ENCODE measurements at places on chromosomes 4 and X.

DNA sequence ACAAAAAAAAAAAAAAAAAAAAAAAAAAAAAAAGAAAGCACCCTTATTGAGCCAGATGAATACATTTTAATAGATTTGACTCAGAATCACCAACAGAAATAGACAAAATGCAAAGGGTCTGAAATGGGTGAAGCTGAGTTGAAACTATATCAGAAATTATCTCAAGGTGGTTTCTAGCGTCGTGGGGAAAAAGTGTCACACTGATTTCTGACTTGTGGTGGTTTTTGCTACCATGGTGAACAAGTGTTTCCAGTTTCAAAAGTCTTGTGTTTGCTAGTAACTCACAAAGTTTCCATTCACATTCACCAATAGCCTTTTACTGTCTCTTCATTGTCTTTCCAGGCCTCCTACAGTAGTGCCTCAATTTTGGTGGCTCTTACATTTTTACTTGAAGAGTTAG lies 135.5 kb downstream of the ARHGAP24 start:
- no peak for DNase-seq

DNA sequence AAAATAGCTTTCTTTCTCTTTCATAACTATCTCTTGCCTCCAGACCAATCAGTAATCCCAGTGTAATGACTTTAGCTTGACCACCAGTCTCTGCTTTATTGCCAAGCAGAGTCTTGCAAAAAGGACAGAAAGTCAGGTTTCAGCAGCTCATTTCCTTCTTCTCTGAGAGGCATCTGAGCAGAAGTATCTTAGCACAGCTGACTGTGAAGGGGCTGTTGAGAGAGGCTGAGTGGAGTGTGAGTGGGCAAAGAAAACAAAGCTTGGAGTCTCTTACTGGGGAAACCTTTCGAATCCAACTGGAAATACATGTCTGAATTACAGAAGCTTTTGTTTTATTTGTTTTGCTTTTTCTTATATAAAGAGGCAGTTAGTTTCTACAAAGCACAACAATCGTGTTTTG lies 170.3 kb upstream of the IGFBP7 start:
- no peak for DNase-seq

GRCh38 chr4:2045518-2045951 lies 13.6 kb upstream of the NAT8L start:
- no peak for DNase-seq

DNA sequence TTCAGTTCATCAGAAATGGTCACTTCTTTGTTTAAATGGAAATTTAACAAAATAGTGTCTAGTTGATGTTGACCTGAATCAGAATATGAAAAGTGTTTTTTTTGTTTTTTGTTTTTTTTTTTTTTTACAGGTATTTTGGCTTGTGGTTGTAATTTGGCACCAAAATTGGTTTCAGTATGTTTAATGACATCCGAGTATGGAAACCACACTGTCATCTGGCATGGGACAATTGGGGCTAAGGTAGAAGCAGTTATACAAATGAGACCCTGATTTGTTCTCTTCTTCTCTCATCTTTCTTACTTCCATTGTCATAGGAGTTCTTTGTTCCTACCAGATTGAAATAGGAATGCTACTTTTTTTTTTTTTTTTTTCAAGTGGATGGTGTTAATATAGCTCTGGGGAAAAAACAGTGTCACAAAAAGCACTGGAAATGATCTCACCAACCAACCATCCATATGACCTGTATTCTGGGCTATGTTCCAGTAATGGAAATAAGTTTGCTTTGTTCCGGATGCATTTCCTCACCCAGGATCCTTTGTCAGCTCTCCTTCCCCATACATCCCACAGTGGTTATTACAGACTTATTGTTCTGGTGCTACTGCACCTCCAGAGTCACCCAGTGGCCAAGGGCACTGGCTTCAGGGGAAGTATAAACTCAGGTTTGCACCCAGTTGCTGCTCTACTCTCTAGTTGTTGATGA lies 95.8 kb downstream of the ATXN3L start:
- peak; percentile 43 for DNase-seq

DNA sequence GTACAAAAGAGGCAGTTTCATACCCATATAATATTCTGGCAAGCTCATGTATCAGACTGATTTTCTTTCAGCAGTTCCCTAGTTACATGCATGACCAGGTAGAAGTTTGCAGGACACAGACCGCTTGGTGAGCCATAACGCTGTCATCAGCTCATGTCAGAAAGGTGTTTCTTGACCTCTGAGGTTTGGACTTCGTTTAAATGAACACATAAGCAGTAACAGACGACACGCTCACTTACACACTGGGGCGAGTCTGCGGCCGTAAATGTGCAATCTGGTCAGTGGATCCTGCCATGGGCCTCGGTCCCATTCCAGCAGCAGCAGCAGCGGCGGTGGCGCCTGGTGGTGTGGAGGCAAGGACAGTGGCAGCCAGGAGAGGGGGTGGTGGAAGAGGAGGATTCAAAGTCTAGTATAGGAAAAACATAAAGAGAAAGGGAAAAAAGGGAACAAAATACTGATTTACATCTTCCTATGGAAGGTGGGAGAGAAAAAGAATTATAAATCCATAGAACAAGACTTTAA lies 111.9 kb upstream of the CBR4 start:
- DNase-seq: no peak

GRCh38 chrX:17065100-17065499 lies 118.6 kb downstream of the REPS2 start:
- no peak for DNase-seq
